ENCODE measurements at places on chromosomes 16 and 17. TPM values are rescaled to one million over a fixed set of nuclear protein-coding genes. Genes with fewer than 3 reads are reported as not detected.

- no peak for DNase-seq
Observed at GRCh38 chr17:17343896-17344506, 40.8 kb downstream of the NT5M start.

Gene ADGRG3
- polyA plus RNA-seq, result 0.20 TPM

DNA sequence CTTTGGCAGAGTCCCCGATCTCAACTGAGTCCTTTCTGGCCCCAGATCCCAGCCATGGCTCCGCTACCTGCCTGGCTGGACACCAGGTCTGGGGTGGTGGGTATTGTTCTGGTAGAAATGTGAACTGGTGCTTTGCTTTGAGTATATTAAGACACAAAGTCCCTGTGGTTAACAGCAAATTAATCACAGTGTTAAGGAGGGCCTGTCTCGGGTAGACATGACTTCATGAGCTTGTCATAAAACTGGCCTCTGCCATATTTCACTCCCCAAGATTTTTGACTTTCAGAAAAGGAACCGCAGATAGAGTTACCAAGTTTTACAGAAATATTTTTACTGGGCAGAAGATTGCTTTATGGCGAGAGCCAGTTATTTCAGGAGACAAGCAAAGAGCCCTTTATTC is 19.5 kb downstream of the NKD1 start:
- no peak for DNase-seq

GRCh38 chr17:10116753-10117420 is 81.5 kb downstream of the GAS7 start:
- peak; percentile 56 for DNase-seq

Gene SPATA32
- polyA plus RNA-seq, result not detected
